T-cell (primary cell): ENCODE measurements at places on chromosomes 13 and 19. TPM values are rescaled to one million over a fixed set of nuclear protein-coding genes. Genes with fewer than 3 reads are reported as not detected.
A peak's percentile ranks its signal among the peaks of the same experiment; 100 is the strongest.

- H3K4me1 ChIP-seq = no peaks in the 10 kb centered on the region
- no peak overlapping the region for H3K4me3 ChIP-seq
- no peaks in the 10 kb centered on the region for H3K27me3 ChIP-seq
These were observed 495.4 kb downstream of the LMO7 start for GRCh38 chr13:76131551-76131950.

DNA sequence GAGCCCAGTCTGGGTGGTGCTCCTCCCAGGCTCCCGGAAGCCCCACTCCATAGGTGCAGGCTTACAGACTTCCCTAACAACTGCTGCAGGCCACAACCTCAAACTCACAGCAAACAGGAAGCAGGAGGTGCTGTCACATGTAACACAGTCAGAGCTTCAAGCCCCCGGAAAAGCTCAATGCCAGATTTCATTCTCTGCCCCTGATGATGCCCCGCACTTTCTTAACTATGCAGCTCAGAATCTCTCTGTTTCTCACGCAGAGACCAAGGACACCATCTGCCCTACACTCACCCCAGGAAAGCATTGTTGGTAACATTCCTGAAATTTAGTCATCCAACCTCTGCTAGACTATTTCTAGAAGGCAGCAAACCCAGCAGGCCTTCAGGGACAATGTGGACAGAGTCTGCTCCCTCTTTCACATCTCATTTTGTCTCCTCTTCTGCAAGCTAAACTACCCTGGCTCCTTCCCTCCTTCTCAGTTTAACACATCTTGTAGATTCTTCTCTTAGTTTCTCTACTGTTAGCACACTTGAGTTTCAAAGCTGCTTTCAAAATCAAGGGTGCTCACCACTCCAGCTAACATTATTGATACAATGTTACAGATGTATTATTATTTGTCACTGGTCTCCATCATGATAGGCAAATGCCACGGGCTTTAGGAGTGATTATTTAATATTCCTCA is 162.5 kb downstream of the KCTD12 start:
- peak; percentile 24 for DNase-seq
- H3K27ac ChIP-seq = no peak overlapping the region
- no peak overlapping the region for H3K4me3 ChIP-seq
- H3K27me3 ChIP-seq = no peaks in the 10 kb centered on the region
- H3K36me3 ChIP-seq = no peaks in the 10 kb centered on the region

GRCh38 chr13:52459668-52460067 is 4.4 kb downstream of the CKAP2 start:
- no peaks in the 10 kb centered on the region for H3K36me3 ChIP-seq
- no peaks in the 10 kb centered on the region for H3K27me3 ChIP-seq
- no peak overlapping the region for H3K4me3 ChIP-seq
- DNase-seq = no peak

Gene ZNF91
- total RNA-seq = 103 TPM

DNA sequence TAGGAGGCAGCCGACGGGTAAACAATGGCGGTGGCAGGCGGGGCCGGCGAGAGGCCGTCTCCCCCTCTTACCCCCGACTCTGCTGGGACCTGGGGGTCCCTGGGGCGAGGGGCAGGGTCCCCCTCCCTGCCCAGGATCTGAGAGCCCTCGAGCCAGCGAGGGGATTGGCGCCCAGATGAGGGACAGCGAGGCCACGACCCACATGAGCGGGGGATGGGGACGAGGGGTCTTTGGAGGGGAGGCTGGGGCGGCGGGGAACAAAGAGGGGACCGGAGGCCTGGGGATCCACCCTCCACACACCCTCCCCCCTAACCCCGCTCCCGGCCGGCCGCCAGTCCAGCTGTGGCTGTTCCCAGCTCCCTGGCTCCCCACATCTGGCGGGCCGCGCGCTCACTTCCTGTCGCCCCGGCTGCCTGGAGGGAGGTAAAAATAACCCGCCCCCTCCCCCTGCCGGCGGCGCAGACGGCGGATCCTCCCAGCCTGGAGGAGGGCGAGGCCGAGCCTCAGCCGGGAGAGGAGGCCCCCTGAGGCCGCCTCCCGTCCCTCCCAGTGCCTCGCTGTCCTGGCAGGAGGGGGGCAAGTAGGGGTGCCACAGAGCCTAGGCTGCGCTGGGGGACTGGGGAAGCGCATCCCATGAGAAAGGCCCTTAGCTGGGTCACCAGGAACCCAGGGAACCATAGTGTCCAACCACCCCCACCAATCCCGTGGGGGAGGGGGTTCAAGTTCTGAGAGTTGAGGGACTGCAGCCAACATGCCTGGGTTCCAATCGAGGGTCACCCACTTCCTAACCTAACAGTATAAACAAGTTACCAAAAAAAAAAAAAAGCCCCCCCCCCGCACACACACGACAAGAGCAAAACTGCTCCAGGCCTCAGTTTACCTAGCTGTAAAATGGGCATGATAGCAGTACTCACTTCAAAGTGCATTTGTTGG is 29.3 kb upstream of the NANOS3 start:
- peaks cover 17% of the 10 kb centered on the region for H3K4me1 ChIP-seq
- H3K27ac ChIP-seq = peak overlapping the region; percentile 100
- peak; percentile 81 for DNase-seq
- H3K27me3 ChIP-seq = no peaks in the 10 kb centered on the region
- H3K36me3 ChIP-seq = no peaks in the 10 kb centered on the region
- H3K4me3 ChIP-seq = peak overlapping the region; percentile 67

DNA sequence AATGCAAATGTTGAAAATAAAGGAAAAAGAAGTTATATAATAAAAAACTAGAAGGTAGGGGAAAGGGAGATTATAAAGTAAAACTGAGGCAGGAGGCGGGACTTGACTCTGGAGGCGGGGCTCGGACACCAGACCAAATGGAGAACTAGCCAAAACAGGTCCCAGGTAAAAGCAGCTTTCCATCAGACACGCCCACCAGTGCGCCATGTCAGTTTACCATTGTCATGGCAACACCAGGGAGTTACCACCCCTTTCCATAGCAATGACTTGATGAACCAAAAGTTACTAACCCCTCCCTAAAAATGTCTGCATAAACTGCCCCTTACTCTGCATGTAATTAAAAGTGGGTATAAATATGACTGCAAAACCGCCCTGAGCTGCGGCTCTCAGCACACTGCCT is 70.9 kb downstream of the PEPD start:
- no peak overlapping the region for H3K4me3 ChIP-seq
- H3K27me3 ChIP-seq = no peaks in the 10 kb centered on the region
- H3K27ac ChIP-seq = no peak overlapping the region
- DNase-seq = no peak

Gene TRIM13
- 20.5 TPM for total RNA-seq
